ENCODE measurements at places on chromosomes 2 and 18. TPM values are rescaled to one million over a fixed set of nuclear protein-coding genes. Genes with fewer than 3 reads are reported as not detected.

GRCh38 chr18:79662034-79662433 lies 17.6 kb upstream of the CTDP1 start:
- peaks cover 2% of the 10 kb centered on the region for H3K36me3 ChIP-seq
- H3K27me3 ChIP-seq = peaks cover 42% of the 10 kb centered on the region
- no peak overlapping the region for H3K27ac ChIP-seq
- no peak overlapping the region for H3K4me3 ChIP-seq
- no peak for DNase-seq
- H3K4me1 ChIP-seq = peaks cover 3% of the 10 kb centered on the region

The FAM237A gene
- not detected for total RNA-seq

DNA sequence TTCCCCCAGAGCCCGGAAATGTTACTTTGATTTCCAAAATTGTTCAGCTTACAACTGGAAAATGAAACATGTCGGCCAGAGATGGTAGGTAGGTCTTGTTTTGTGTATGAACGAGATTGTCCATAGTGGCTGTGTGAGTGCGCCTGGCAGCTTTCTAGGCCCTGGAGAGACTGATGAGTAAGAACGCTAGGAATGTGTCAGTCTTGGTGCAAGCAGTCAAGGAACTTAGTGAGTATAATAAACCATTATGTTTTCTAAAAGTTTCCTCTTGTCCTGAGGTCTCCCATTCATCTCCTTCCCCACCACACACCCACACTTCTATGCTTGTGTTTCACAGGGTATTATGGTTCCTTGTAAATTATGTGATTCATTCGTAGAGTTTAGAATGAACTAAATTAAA lies 234.2 kb downstream of the CDH2 start:
- H3K36me3 ChIP-seq = no peaks in the 10 kb centered on the region
- no peak overlapping the region for H3K4me3 ChIP-seq
- no peaks in the 10 kb centered on the region for H3K4me1 ChIP-seq
- no peaks in the 10 kb centered on the region for H3K27me3 ChIP-seq
- DNase-seq = no peak

GRCh38 chr2:241638940-241639339 lies 1.4 kb downstream of the ATG4B start:
- H3K27me3 ChIP-seq = no peaks in the 10 kb centered on the region
- peaks cover 43% of the 10 kb centered on the region for H3K4me1 ChIP-seq
- peak overlapping the region; percentile 96 for H3K4me3 ChIP-seq

DNA sequence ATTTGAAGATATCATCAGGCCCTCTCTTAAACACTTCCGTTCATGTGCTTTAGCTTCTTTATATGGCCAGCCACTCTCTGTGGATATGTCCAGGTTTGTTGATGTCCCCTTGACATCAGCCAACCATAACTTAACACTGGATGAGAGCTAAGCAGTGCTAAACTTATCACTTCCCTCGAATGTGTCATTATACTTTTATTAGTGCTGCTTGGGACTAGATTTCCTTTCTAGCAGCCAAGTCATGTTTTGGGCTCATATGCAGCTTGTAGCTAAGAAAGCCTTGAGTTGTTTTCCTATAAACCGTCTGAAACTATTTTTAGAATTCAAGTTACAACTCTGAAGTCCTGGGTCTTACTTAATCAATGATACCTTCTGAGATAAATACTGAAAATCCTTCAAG lies 144.8 kb upstream of the TNP1 start:
- no peak overlapping the region for H3K4me3 ChIP-seq
- H3K36me3 ChIP-seq = no peaks in the 10 kb centered on the region
- peaks cover 20% of the 10 kb centered on the region for H3K27me3 ChIP-seq
- H3K4me1 ChIP-seq = no peaks in the 10 kb centered on the region

DNA sequence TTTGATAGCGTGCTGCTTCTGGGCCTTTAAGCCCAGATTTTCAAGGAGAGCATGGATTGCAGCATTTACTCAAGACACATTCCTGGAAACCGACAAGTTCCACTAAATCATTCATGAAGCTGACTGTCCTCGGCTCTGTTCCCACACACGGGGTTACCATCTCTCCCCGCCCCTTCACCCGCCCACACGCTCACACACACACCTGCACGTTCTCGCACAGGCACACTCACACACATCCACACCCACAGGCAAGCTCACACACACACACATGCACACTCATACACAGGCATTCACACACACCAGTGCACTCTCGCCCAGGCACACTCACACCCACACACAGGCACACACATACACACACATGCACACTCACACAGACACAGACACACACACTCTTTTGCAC lies 150.0 kb upstream of the AGAP1 start:
- H3K27ac ChIP-seq = no peak overlapping the region
- H3K4me1 ChIP-seq = no peaks in the 10 kb centered on the region
- no peaks in the 10 kb centered on the region for H3K27me3 ChIP-seq
- H3K36me3 ChIP-seq = no peaks in the 10 kb centered on the region
- no peak overlapping the region for H3K4me3 ChIP-seq

- peaks cover 4% of the 10 kb centered on the region for H3K4me1 ChIP-seq
- H3K36me3 ChIP-seq = no peaks in the 10 kb centered on the region
- no peak overlapping the region for H3K27ac ChIP-seq
- no peak overlapping the region for H3K4me3 ChIP-seq
Measured at GRCh38 chr2:207248702-207249377, 83.1 kb upstream of the KLF7 start.

The USP37 gene
- 27.7 TPM for total RNA-seq

The MC5R gene
- total RNA-seq = not detected

The PREPL gene
- total RNA-seq = 21.3 TPM

DNA sequence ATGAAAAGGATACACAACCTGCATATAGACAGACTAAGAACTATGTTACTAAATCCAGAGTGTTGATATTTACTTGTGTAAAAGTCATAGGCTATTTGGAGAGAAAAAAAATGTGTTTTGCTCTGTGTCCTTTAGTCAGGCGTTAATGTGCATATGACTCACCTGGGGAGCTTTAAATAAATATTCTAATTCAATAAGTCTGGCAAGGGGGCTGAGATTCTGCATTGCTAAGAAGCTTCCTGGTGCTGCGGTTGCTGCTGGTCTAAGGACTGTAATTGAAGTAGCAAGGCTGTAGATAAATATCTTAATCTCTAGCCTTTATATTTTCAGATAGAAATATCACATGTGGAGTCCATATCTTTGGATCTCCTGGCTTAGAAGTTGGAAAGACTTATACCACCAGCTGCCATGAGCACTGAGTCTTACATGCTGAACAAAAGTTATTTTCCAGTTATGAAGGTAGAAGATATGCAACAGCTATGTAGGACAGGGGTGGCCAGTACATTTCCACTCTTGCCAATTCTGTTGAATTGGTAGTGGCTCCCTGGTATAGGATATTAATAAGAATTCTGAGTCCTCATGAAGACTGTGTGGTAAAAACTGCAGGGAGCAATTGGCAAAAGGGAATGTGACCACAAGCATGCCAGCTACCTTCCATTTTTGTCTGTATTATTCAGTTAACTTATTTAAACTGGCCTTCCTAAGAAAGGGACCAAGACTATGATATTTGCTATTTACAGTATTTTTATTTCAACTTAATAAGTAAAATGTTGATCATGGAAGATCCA lies 4.8 kb downstream of the SPAG16 start:
- no peak overlapping the region for H3K27ac ChIP-seq
- no peaks in the 10 kb centered on the region for H3K27me3 ChIP-seq
- no peak overlapping the region for H3K4me3 ChIP-seq
- H3K36me3 ChIP-seq = peaks cover 3% of the 10 kb centered on the region
- DNase-seq = no peak

GRCh38 chr2:98519156-98519555 lies 74.5 kb downstream of the INPP4A start:
- DNase-seq = no peak
- peaks cover 2% of the 10 kb centered on the region for H3K36me3 ChIP-seq
- no peak overlapping the region for H3K27ac ChIP-seq
- H3K4me1 ChIP-seq = peaks cover 34% of the 10 kb centered on the region

- no peak for DNase-seq
- peaks cover 52% of the 10 kb centered on the region for H3K27me3 ChIP-seq
- H3K27ac ChIP-seq = no peak overlapping the region
- no peak overlapping the region for H3K4me3 ChIP-seq
Measured at GRCh38 chr2:1910592-1911246, 166.4 kb upstream of the PXDN start.

The HRH4 gene
- 8.5 TPM for total RNA-seq

The KCNG2 gene
- total RNA-seq = not detected

The AQP12B gene
- total RNA-seq = not detected

- peaks cover 6% of the 10 kb centered on the region for H3K36me3 ChIP-seq
- no peak for DNase-seq
- peaks cover 60% of the 10 kb centered on the region for H3K27me3 ChIP-seq
- H3K27ac ChIP-seq = no peak overlapping the region
Measured at GRCh38 chr2:205684871-205685313, 2.6 kb downstream of the NRP2 start.
